ENCODE measurements at places on chromosomes 5 and 9.

DNA sequence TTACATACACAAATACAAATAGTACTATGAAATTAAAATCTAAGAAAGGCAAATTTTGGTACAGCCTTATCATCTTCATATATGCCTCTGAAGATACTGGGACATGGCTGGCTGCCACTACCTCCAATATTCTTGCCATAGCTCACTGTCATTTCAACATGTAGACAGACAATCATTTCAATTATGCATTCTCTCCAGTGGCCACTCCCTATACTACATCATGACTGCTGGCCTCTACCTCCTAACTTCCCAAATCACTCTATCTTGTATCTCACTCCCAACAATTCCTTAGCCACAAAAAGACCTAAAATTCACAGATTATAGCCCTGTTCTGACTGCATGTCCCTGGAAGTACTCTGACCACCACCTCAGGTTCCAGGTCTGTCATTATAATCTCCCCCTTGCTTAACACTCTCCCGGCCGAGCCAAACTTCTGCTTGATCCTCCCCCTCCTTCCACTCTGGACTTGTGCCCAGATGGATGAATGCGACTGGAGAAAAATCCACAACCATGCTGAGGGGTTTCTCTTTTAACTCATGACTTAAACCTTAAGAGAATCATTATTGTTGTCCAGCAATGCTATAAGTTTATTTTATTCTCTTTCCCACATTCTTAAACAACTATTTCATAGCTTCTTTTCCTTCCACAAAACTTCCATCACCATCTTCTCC is 225.3 kb upstream of the TLE4 start:
- DNase-seq = no peak

- DNase-seq = no peak
These were observed 22.1 kb downstream of the CAMSAP1 start for GRCh38 chr9:135885100-135885853.

DNA sequence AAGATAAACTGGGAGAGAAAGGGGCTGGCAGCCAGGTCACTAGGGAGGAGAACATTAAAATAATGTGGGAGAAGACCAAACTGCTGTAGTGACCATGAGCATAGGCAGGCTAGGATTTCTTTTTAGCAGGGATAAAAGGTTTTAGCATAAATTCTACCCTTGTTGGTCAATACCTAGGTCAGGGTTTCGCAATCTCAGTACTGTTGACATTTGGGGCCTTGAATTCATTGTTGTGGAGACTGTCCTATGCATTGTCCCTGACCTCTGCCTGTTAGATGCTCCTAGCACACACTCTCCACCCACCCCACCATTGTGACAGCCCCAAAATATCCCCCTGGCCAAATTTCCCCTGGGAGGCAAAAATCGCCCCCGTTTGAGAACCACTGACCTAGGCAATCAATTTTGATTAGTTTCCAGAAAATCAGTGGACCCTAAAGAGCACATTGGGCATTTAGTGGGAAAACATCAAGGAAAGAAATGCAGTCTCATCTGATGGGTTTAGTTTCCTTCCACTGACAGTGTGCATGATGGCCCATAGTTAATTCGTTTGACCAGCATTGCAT is 181.4 kb downstream of the NTRK2 start:
- DNase-seq = no peak

- DNase-seq = no peak
These were observed 53.2 kb downstream of the TTC39B start for GRCh38 chr9:15253786-15254185.

GRCh38 chr9:133769511-133770075 is 31.4 kb upstream of the SARDH start:
- no peak for DNase-seq

- DNase-seq = no peak
These were observed 10.8 kb downstream of the SEPTIN8 start for GRCh38 chr5:132766020-132766805.

GRCh38 chr5:145242551-145242950 is 592.6 kb downstream of the PRELID2 start:
- no peak for DNase-seq

DNA sequence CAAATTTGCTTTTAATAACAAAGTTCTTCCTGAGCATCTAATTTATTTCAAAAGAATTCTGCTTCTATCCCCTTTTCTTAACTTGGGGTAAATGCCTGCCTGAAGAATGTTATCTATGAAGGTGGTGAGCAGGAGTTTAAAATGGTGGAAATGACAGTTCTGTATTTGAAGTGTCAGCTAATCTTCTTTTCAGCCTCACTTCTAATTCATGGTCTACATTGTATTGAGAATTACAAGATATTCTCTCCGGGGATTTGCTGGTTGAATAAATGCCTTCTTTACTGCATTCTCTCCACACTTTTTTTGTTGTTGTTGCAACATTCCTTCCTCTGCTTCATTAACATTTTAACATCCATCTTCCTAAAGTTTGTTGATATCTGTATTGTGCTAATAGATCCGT is 143.1 kb upstream of the GRIN3A start:
- no peak for DNase-seq

GRCh38 chr5:54296386-54296785 is 14.0 kb downstream of the ARL15 start:
- no peak for DNase-seq

DNA sequence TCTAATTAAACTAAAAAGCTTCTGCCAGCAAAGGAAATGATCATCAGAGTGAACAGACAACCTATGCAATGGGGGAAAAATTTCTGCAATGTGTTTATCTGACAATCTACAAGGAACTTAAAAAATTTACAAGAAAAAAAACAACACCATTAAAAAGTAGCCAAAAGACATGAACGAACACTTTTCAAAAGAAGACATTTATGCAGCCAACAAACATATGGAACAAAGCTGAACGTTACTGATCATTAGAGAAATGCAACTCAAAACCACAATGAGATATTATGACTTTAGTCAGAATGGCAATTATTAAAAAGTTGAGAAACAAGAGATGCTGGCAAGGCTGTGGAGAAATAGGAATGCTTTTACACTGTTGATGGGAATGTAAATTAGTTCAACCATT is 530.4 kb upstream of the DAB2 start:
- no peak for DNase-seq

DNA sequence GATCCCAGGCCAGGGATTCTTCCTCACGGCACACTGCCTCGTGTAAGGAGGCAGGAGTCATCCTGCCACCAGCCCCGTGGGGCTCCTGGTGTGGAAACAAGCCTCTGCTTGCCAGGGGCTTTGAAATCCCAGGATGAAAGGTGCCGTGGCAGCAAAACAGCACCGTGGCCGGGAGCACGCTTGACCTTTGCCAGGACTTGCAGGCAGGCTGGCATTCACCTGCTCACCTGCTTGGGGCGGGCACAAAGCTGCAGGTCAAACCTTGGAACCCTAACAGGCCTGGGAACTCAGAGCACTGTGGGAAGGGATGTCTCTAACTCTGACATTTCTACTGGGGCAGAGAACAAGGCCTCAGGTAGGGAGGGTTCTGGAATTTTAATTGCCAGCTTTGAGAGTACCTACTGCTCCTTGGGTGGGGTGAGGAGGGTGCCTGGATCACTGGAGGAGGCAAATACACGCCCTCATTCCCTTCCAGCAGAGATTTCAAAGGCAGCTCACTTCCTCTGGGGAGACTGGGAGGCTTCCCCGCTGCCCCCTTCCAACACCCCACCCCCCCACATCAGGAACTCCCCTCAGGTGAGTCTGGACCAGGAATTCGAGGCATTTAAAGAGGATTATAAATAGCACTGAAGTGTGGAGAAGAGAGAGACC is 45.6 kb upstream of the STXBP1 start:
- no peak for DNase-seq

DNA sequence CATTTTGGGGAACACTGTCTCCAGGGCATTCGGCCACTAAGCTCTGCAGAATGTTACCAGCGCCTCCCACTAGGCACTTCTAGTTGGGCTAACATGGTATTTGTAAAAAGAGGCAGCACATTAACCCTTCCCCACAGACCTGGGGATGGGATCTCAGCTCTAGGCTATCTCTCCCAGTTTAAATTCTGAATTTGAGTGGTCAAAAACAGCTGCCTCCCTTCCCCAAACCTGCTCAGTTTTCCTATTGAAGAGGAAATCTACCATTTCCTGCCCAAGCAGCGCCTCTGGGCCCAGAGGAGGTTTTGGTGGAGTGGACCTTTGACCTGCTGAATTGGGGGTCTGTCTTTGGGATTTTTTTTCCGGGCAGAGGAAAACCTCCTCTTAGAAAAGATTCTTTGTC is 53.2 kb downstream of the ENC1 start:
- no peak for DNase-seq

DNA sequence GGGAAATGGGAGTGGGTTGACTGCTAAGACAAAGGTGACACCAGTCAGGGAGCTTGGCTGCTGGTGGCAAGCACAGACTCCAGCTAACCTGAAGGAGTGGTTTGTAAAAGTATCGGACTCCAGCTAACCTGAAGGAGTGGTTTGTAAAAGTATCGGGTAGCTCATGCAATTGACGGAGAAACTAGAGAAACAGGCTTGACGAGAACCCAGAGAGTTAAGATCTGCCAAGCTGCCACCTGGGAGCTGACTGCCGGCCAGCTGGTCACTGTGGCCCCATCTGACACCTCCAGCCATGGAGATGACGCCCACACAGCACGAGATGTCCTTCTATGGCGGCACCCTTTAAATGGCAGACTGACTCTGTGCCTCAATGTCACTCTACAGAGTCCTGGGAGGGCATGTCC is 28.3 kb upstream of the CRB2 start:
- DNase-seq = no peak

DNA sequence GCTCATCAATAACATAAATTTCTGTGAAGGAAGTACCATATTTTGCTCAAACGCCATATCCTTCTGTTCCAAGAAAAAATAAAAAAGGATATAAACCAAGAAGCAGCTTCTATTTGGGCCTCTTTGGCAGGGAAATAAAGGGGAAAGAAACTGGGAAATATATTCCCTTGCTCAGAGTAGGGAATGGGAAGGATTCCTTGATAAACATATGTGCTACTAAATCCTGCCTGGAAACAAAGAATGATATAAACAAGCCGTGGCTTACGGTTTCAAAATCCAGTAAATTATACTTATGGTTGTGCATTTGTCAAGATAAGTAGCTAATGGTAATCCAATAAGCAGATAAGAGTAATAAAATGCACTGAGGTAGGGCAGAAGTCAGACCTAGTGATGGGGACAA is 481.6 kb downstream of the NTRK2 start:
- no peak for DNase-seq

DNA sequence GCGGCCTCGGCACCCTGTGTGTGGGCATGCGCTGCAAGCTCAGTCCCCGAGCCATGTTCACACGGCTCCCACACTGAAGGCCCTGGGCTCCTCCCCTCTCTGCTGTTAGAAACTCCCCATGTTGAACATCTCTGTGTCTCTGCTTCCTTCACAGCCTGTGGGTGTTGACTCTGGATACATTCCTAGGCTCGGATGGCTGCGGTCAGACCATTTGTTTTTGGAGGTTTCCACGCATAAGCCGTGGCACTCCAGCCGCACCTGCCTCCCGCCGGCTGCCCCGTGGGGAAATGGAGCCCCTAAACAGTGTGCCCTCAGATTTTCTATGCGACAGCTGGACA is 31.2 kb upstream of the LRRC14B start:
- DNase-seq = peak; percentile 41

DNA sequence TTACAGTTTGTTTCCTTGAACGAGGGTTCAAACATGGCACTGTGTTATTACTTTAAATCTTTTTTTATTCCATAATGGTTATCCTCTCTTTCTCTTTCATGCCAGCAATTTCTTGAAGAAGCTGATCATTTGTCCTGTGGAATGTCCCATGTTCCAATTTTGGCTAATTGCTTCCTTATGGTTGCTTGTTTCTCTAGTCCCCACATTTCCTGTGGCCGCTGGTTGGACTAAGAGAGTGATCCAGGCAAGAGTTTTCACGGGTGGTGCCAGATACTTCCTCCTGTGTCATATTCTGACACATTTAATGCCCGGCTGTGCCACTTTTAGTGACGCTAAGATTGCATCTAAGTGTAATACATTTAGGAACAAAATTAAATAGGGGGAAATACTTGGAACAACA is 83.8 kb upstream of the FAM169A start:
- DNase-seq = no peak

DNA sequence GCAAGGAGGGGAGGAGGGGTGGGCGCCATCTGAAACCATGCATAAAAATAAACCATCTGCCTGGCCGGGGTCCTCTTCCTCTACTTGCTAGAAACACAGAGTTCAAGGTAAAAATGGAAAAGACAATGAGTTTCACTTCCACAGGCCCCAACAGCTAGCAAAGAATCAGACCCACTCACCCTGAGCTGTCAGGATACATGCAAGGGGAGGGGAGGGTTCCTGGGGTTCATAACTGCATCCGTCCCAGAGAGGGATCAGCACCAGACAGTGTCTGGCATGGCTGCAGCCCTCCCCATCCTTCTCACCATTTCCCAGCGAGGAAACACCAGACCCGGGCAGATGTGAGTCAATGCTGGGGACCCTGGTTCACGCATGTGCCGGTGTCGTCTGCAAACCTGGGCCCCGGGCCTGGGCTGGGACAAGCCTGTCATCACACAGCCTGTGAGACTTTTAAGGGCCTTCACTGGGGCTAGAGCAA is 55.4 kb downstream of the SEMA4D start:
- no peak for DNase-seq

- DNase-seq = no peak
These were observed 188.0 kb downstream of the HCN1 start for GRCh38 chr5:45508135-45508534.

- no peak for DNase-seq
These were observed 2.9 kb downstream of the SNX18 start for GRCh38 chr5:54520438-54520846.

- DNase-seq = no peak
These were observed 89.9 kb downstream of the SIL1 start for GRCh38 chr5:139108063-139108824.

DNA sequence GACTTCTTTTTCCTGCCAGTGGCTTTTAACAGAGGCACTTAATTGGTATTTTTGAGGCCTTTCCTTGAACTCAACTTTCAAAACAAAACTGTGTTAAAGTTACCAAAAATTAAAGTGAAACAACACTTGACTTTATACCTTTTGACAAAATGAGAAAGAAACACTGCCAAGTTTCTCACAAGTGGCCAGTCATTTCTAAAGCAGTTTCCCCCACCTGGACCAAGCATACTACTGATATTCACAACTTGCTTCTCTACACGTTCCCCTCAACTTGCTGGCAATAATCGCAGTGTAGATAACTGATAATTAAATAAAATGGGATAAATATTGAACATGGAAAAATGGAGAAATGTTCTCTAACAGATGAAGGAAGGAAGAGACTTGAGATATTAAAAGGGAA is 135.7 kb downstream of the TLR4 start:
- no peak for DNase-seq

- DNase-seq = no peak
These were observed 48.2 kb downstream of the ABCA1 start for GRCh38 chr9:104879555-104880309.

- DNase-seq = no peak
These were observed 290 bp upstream of the ZDHHC11 start for GRCh38 chr5:851076-851475.

Measured in right forelimb (tissue), 1 donor.